ENCODE measurements at places on chromosomes 13 and 19. TPM values are rescaled to one million over a fixed set of nuclear protein-coding genes. Genes with fewer than 3 reads are reported as not detected.

DNA sequence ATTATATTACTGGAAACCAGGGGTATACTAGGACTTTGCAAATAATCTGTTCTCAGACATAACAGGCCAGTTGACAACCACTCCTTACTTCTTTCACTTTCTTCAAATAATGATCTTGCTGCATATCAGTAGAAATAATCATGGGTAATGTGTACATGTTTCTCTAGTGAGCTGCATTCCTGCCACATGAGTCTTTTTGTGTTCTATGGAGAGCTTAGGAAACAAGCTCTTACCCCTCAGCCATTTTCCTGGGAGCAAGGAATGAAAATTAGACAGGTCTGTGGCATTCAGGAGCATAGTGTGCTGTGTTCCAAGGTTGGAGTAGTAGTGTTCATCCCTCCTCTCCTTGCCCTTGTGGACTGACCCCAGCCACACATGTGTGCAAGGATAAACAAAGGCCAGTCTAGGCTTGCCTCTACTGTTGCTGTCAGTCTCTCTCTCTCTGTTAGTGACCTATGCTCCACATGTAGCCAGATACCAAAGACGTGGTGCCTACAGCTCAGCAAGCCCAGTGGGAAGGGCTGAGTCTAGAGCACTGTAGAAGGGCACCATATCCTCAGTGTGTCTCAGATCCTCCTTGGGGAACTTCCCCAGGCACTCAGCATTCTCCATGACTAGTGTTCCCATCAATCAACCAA, 11.5 kb upstream of the OXGR1 start:
- DNase-seq, result no peak

DNA sequence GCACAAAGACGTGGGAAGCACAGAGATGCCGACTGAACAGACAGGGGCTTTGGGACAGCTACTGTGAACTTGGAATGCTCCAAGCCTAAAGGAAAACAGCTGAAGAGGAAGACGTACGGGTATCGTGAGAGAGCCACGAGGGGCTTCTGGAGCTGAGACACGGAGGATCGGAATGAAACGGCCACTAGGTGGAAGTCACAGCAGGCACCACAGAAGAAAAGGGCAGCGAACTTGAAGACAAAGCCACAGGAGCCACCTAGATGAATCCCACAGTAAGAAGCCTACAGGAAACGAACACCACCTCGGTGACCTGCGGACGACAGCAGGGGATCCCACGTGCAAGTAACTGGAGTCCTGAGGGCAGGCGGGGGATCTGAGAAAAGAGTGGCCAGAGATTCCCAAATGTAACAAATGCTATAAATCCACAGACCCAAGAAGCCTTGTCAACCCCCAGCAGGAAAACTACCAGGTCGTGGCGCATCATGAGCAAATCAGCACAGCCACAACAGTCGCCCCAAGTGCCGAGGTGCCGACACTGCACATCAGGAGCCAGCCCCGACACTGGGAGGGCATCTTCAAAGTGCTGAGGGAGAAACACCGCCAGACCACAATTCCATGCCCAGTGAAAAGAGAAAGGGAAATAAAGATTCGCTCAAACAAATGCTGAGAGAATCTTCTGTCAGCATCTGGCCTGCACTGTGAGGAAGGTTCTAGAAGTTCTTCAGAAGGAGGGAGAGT, 39.3 kb upstream of the ISYNA1 start:
- no peak for DNase-seq

GRCh38 chr19:53394522-53394973, 401 bp upstream of the ZNF765 start:
- DNase-seq, result no peak

- DNase-seq, result no peak
Observed at GRCh38 chr13:105552078-105552477, 983.4 kb downstream of the EFNB2 start.

DNA sequence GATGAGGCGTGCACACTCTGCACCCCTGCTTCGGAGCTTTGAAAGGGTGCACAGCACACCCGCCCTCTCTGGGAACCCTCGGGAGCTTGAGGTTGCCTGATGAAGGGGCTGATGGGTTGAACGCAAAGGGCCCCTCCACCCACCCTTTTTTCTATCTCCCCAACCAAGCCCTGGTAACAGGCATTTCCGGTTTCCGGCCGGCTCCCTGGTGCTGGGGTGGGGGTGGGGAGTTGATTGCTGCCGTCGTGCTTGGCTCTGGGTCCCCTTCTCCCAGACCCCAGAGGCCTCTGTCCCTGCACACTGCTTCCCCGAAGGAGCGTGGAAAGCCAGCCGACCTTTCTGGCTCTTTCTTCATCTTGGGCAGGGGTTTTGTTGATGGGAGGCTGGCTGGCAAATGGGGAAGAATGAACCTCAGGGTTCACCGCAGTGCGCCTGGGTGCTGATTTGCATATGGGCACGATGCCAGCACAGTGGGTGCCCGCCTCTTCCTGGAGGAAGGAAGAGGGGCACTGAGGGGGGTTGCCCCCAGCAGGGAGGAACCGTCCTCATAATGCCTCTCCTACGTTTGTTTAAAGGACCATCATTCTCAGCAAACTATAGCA, 29.1 kb downstream of the VAV1 start:
- peak; percentile 63 for DNase-seq

GRCh38 chr19:30428092-30428680, 56.0 kb downstream of the ZNF536 start:
- no peak for DNase-seq

DNA sequence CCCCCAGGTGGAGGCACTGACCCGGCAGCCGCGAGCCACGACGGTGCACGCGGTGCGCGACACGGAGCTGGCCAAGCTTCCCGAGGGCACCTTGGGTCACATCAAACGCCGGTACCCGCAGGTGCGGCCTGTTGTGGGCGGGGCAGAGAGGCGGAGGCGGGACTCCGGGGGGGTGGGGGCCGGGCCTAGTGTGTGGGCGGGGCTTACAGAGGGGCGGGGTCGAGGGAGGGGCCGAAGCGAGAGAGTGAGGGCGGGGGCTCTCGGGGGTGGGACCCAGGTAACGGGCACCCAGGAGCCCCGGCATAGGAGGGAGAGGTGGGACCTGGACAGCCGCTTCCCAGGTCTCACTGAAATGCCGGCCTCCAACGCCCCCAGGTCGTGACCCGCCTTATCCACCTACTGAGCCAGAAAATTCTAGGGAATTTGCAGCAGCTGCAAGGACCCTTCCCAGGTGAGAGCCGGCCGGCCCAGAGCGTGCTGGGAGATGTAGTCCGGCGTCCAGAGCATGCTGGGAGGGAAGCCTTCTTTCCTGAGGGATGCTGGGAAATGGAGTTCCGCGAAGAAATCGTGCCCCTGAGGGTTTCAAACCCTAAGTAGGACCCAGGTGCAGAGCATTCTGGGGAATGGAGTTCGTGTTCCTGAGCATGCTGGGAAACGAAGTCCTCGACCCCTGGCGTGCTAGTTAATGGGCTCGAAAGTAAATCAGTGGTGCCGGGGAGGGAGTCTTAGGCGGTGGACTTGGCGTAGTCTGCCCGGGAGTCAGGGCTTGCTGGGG, 15.7 kb downstream of the PNPLA6 start:
- no peak for DNase-seq

GRCh38 chr13:24161010-24161775, 673 bp downstream of the SPATA13 start:
- DNase-seq, result no peak

- no peak for DNase-seq
Observed at GRCh38 chr13:36217456-36217855, 3.1 kb upstream of the SOHLH2 start.

GRCh38 chr19:24065865-24066604, 21.0 kb upstream of the ZNF254 start:
- DNase-seq, result no peak

DNA sequence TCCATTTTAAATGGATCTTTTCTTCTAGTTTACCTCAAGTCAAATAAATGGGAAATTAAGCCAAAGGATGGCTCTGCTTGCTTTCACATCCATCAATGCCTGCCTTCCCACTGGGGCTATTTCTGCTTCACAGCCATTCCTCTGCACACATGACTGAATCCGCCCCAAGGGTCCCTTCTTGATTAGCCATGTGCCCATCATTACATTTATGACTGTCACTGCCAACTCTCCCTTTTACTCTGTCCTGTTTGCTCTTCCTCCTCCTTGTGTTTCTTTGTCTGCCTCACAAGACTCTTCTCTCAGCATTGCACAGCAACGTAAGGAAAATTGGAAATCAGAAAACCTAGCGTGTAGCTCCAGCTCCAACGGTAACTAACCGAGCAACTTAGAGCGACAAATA, 410.2 kb downstream of the TBC1D4 start:
- DNase-seq, result no peak

DNA sequence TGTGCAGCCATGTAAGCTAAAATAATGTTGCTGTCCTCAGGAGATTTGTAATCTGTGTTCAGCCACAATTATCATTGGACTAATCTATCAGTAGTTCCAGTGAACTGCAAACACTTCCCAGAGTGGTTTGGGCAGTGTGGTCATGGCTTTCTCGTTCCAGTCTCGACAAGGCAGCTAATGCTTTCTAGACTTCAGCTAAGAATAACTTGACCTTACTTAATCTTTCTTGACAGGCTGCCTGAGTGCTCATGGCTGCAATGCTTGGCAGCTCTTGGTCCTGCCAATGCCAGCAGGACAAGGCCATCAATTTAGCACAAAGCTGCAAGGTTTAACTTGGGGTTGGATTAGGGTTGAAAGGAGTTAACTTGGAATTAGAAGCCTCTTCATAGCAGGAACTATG, 32.8 kb downstream of the ATP12A start:
- no peak for DNase-seq

C1QTNF9B gene
- not detected for total RNA-seq

RDH8 gene
- not detected for total RNA-seq

KRTDAP gene
- total RNA-seq, result not detected

GRIN3B gene
- total RNA-seq, result not detected

KLK5 gene
- not detected for total RNA-seq

ZNF763 gene
- not detected for total RNA-seq

PCDH9 gene
- 2.8 TPM for total RNA-seq

All from NCI-H460 (cell line).